Natural killer cell treated with Interleukin-12 subunit alpha and Interleukin-12 subunit beta and Interleukin-15 and Interleukin-18, amount 100 ng/mL, for 72 hours (primary cell): ENCODE measurements at places on chromosomes 7 and 10. TPM values are rescaled to one million over a fixed set of nuclear protein-coding genes. Genes with fewer than 3 reads are reported as not detected.

TSPAN15 gene
- 1.4 TPM for total RNA-seq

PDE6C gene
- total RNA-seq: not detected

CRYGN gene
- not detected for total RNA-seq

WIPF3 gene
- not detected for total RNA-seq

FGFR2 gene
- total RNA-seq: 0.73 TPM

DNA sequence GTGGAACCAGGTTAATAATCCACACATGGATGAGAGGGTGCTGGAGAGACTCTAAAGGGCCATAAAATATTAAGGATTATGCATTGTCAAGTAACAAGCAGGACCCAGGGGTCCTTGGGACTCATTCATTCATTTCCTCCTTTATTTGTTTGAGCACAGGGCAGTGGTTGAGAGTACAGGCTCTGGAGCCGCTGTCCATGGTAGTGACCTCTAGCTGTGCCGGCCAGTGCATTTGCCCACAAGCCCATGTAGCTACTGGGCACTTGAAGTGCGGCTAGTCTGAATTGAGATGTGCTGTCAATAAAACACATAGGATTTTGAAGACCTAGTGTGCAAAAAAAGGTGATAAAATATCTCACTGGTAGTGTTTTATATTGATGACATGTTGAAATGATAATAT is 137.6 kb downstream of the C10orf105 start:
- H3K4me3 ChIP-seq: no peak overlapping the region
- no peaks in the 10 kb centered on the region for H3K27me3 ChIP-seq
- H3K27ac ChIP-seq: no peak overlapping the region
- no peaks in the 10 kb centered on the region for H3K36me3 ChIP-seq
- H3K4me1 ChIP-seq: no peaks in the 10 kb centered on the region

DNA sequence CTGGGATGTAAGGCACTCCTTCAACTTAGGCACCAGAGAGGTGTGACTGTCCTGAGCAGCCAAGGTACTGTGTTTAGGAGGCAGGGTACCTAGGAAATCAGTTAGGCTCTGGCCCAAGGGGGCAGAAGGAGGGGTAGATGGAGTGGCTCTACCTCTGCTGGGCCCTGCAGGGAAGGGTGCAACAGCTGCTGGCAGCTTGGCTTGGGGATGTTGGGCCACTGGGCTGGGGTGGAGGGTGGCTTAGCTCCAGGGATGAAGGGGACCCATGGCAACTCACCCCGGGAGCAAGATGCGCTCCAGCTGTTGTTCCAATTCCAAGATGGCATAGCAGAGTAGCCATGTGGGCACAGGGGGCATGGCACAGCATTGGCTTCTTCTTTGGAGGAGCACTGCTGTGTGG is 42.1 kb downstream of the NEURL1 start:
- peaks cover 7% of the 10 kb centered on the region for H3K36me3 ChIP-seq
- peaks cover 27% of the 10 kb centered on the region for H3K27me3 ChIP-seq

GRCh38 chr7:55512635-55513191 is 59.6 kb downstream of the VOPP1 start:
- peaks cover 11% of the 10 kb centered on the region for H3K36me3 ChIP-seq
- peak; percentile 50 for DNase-seq
- peaks cover 55% of the 10 kb centered on the region for H3K4me1 ChIP-seq
- no peaks in the 10 kb centered on the region for H3K27me3 ChIP-seq
- no peak overlapping the region for H3K4me3 ChIP-seq

- peaks cover 78% of the 10 kb centered on the region for H3K4me1 ChIP-seq
- no peaks in the 10 kb centered on the region for H3K27me3 ChIP-seq
- H3K27ac ChIP-seq: peak overlapping the region; percentile 86
- peak overlapping the region; percentile 15 for H3K4me3 ChIP-seq
- DNase-seq: no peak
These were observed 12.2 kb downstream of the HNRNPA2B1 start for GRCh38 chr7:26188206-26188956.

DNA sequence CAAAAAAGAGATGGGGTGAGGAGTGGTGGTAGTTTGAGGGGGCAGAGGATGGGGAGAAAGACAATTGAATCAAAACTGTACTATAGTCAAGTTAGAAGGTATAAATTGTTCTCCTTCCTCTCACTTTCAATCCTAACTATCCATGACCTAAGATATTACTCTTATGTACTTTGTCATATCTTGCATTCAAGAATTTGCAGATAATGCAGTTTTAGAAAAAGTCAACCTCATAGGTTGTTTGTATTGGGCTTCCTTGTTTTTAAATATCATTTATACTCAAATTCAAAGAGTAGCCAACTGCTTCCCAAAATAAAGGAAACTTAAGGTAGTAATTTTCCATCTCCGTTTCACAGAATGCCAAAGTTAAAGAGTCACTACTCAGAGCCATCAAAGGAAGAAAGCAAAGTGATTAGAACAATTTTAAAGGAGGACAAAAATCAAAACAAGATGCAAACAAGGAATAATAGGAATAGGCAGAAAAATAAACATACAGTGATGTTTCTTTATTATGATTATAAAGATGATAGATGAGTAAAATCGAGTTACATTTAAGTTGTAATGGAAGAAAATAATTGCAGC is 32.7 kb downstream of the MET start:
- H3K36me3 ChIP-seq: no peaks in the 10 kb centered on the region
- no peak overlapping the region for H3K4me3 ChIP-seq
- H3K4me1 ChIP-seq: no peaks in the 10 kb centered on the region
- H3K27ac ChIP-seq: no peak overlapping the region

DNA sequence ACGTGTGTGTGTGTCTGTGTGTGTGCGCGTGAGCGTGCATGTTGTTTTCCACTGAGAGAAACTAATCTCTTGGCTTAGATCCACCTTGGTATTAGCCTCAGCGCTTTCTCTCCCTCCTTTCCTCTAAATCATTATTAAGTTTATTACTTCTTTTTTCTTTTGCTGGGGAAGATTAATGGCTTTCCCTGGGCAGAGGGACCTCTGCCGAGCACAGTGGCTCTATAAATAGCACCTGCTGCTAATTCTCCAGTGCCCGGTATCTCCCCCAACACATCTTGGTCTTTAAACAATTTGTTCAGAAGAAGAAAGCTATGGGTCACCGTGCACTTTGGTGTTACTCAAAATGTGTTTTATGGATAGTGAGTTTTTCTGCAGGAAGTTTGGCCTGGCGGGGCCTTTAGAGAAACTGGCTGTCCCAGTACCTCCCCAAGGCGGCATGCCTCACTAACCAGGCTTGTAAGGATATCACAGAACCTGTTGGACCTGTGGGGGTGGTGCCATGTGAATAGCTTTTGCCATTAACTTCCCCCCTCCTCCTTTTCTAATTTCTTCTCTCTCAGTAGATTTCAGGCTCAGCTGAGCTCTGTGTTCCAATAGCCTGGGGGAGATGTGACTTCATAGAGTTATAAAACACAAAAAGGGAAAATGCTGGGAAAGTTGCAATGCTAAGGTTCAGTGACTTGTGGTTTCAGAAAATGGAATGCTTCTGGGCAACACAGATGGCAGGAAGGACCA is 70.1 kb upstream of the RAB11FIP2 start:
- no peaks in the 10 kb centered on the region for H3K36me3 ChIP-seq
- no peak overlapping the region for H3K27ac ChIP-seq
- H3K4me1 ChIP-seq: no peaks in the 10 kb centered on the region
- H3K4me3 ChIP-seq: no peak overlapping the region
